ENCODE measurements at places on chromosomes 6 and 20. TPM values are rescaled to one million over a fixed set of nuclear protein-coding genes. Genes with fewer than 3 reads are reported as not detected.

Gene VGLL2
- total RNA-seq, result not detected

Gene GPLD1
- total RNA-seq, result 0.14 TPM

Gene ADGRB3
- 0.29 TPM for total RNA-seq

Gene CDH22
- total RNA-seq, result not detected

Gene CRIP3
- not detected for total RNA-seq

Gene MATN4
- not detected for total RNA-seq

Gene RIPPLY2
- total RNA-seq, result not detected

Gene OLIG3
- total RNA-seq, result not detected

Gene RIPK1
- total RNA-seq, result 28.2 TPM

Gene GATA5
- total RNA-seq, result not detected

Gene MLN
- total RNA-seq, result not detected

Gene ZNF831
- total RNA-seq, result not detected

Gene GRM4
- not detected for total RNA-seq

Gene PHACTR2
- total RNA-seq, result 56.9 TPM

Gene FRS3
- total RNA-seq, result 1.7 TPM

Gene MCUR1
- total RNA-seq, result 13.3 TPM

Gene ASIP
- not detected for total RNA-seq

Gene CALHM5
- total RNA-seq, result 2.2 TPM

Gene C20orf204
- total RNA-seq, result 0.88 TPM

Gene THBS2
- 169 TPM for total RNA-seq
